A673 (cell line): ENCODE measurements at places on chromosomes 5 and 9.
A peak's percentile ranks its signal among the peaks of the same experiment; 100 is the strongest.

DNA sequence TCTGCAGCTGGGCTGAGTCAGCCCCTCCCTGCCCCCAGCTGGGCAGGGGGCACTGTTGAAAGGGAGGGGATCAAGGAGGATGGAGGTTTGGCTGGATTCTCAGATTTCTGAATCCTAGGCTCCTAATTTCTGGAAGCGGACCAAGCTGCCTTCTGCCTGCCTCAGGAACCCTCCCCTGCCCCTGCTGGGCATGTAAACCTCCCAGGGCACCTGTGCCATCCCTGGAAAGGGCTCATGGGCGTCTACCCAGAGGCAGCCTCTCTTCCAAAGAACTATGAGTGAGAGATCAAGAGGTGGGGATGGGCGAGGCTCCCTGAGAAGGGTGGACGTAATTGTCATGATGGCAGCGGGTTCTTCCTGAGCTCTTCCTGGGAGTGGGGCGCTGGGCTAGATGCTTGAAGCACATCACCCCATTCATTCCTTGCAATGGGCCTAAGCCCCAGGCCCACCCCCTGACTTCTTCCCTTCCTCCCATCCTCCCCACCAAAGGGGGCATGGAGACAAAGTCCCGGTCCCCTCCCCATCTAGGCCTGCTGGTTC is 21.6 kb downstream of the CSF1R start:
- no peak for DNase-seq
- H3K4me3 ChIP-seq = no peak overlapping the region
- H3K27me3 ChIP-seq = no peaks in the 10 kb centered on the region

DNA sequence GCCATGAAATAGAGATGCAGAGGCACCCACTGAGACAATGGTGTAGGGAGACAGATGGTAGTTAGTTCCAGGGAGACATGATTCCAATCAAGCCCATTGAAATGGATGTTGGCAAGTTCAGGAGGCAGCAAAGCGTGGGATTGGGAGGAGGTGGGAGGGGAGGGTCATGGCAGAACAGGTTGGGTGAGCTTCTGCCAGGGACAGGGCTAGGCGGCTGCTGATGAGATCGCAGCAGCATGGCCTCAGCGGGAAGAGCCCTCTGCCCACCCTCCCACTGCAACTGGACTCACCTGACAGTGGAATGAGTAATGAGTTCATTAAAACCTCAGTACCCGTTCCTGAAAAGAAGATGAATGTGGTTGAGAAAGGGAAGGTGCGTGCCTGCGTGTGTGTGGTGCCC is 418.2 kb downstream of the CDK5RAP2 start:
- H3K36me3 ChIP-seq = no peaks in the 10 kb centered on the region
- no peak overlapping the region for H3K27ac ChIP-seq
- no peak for DNase-seq
- H3K4me1 ChIP-seq = no peaks in the 10 kb centered on the region

GRCh38 chr5:151427258-151427657 is 20.1 kb upstream of the SLC36A1 start:
- no peaks in the 10 kb centered on the region for H3K36me3 ChIP-seq
- H3K27me3 ChIP-seq = no peaks in the 10 kb centered on the region
- no peak overlapping the region for H3K4me3 ChIP-seq
- no peaks in the 10 kb centered on the region for H3K4me1 ChIP-seq
- no peak for DNase-seq

GRCh38 chr9:83142389-83142788 is 79.4 kb upstream of the RASEF start:
- H3K36me3 ChIP-seq = no peaks in the 10 kb centered on the region
- H3K4me3 ChIP-seq = no peak overlapping the region
- H3K4me1 ChIP-seq = no peaks in the 10 kb centered on the region

- no peak overlapping the region for H3K4me3 ChIP-seq
- H3K4me1 ChIP-seq = peaks cover 9% of the 10 kb centered on the region
- H3K36me3 ChIP-seq = no peaks in the 10 kb centered on the region
- no peak overlapping the region for H3K27ac ChIP-seq
- H3K27me3 ChIP-seq = peaks cover 27% of the 10 kb centered on the region
Observed at GRCh38 chr9:99108131-99108530, 3.2 kb downstream of the TGFBR1 start.

DNA sequence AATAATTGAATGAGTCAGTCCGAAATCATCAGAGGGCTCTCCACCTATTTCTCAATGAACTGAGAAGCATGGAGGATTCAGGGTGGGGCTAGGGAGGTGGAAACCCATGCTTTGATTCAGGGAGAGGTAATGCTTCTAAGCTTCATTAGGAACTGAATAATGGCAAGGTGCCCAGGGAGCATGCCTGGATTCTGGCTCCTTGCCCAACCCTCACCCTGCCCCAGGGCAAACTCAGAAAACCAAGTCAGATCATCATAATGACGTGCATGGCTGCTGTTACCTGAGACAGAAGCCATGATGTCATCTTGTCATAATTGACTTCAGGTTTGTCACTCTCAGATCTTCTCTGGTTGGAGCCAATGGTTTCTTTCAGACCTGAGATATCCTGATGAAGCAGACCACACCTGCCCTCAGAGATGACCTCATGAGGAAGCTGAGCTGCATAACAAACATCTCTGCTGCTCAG is 199.6 kb downstream of the SYK start:
- H3K27ac ChIP-seq = no peak overlapping the region
- no peaks in the 10 kb centered on the region for H3K4me1 ChIP-seq
- no peaks in the 10 kb centered on the region for H3K36me3 ChIP-seq
- no peaks in the 10 kb centered on the region for H3K27me3 ChIP-seq

DNA sequence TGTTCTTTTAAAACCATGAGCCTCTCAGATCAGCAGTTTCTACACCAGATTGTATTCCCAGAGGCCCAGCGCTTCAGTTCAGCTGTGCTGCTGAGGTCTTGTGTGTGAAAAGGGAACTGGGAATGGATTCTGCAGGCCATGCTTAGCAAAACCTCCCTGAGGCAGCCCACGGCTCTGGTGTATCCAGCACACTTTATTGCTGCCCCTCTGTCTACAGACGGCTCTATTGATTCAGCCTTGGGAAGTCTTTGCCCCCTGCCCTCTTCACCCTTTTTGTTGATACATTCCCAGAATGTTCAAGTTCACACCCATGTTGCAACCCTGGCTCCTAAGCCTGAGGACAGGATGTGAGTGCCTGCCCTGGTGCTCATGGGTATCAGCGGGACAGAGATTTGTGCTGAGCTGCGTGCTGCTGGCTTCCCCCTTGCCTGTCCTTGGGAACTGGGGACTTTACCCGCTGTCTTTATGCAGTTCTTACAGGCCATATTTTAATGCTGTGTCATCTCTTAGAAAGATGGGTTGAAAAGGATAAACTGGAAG is 37.3 kb downstream of the ARHGAP26 start:
- no peak overlapping the region for H3K4me3 ChIP-seq
- H3K36me3 ChIP-seq = no peaks in the 10 kb centered on the region
- no peak for DNase-seq
- no peak overlapping the region for H3K27ac ChIP-seq
- no peaks in the 10 kb centered on the region for H3K27me3 ChIP-seq

DNA sequence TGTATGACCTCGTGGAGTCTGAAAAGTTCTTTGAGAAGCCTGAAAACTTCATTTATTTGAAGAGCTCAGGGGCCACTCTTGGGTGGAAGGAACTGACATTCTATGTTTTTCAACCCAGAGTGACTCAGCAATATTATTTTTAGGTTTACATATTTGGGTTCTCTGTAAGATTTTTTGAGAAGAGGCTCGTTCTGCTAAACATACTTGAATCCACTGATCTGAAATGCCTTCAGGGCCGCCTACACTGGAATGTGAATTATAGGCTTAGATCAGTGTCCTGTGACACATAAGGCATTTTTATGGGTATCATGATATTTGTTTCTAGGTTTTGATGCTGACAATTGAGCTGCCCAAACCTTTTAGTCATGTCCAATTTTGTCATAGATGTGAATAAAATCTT is 86.2 kb downstream of the PSAT1 start:
- H3K4me3 ChIP-seq = no peak overlapping the region
- H3K27me3 ChIP-seq = no peaks in the 10 kb centered on the region
- no peaks in the 10 kb centered on the region for H3K36me3 ChIP-seq
- DNase-seq = no peak

DNA sequence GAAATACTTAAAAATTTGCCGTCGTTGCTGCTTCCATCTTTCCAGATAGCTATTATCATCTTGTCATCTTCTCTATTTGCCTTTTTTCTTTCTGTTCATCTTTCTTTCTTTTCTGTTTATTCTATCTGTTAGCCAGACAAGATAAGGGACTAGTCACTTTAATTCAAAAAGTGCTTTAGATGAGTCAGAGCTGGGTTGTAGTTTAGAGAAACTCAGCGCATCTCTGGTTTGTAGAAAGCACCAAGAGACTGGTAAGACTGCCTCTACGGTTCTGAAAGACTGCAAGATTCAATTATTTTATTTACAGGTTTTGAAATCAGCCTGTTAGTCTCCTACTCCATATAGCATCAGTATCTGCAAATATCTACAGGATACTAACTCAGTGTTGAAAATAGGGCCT is 562.8 kb upstream of the RIOK2 start:
- peaks cover 4% of the 10 kb centered on the region for H3K27me3 ChIP-seq
- H3K27ac ChIP-seq = no peak overlapping the region
- no peak for DNase-seq
- no peak overlapping the region for H3K4me3 ChIP-seq
- H3K36me3 ChIP-seq = no peaks in the 10 kb centered on the region

DNA sequence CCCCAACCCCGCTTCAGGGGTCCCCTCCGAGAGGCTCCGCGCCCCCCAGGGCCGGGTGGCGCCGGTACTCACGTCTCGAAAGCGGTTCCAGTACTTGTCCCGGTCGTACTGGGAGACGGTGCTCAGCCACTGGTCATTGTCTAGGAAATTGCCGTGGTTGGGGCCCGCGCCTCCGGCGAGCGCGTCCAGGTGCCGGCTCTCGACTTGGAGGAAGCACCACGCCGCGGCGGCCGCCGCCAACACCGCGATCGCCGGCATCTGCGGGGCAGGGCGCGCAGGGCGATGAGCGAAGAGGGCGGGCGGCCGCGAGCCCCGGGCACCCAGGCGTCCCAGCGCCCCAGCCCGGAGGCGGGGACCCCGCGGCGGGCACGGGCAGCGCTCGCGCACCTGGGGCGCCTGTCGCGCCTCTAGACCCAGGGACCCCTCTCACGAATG is 808 bp downstream of the SPOCK1 start:
- H3K27me3 ChIP-seq = peaks cover 51% of the 10 kb centered on the region
- peaks cover 4% of the 10 kb centered on the region for H3K4me1 ChIP-seq
- H3K27ac ChIP-seq = no peak overlapping the region
- H3K4me3 ChIP-seq = peak overlapping the region; percentile 42
- DNase-seq = no peak
